ENCODE measurements at places on chromosomes 7 and 10. TPM values are rescaled to one million over a fixed set of nuclear protein-coding genes. Genes with fewer than 3 reads are reported as not detected.

GRCh38 chr10:73168465-73168803 lies 515 bp downstream of the FAM149B1 start:
- DNase-seq: no peak

DNA sequence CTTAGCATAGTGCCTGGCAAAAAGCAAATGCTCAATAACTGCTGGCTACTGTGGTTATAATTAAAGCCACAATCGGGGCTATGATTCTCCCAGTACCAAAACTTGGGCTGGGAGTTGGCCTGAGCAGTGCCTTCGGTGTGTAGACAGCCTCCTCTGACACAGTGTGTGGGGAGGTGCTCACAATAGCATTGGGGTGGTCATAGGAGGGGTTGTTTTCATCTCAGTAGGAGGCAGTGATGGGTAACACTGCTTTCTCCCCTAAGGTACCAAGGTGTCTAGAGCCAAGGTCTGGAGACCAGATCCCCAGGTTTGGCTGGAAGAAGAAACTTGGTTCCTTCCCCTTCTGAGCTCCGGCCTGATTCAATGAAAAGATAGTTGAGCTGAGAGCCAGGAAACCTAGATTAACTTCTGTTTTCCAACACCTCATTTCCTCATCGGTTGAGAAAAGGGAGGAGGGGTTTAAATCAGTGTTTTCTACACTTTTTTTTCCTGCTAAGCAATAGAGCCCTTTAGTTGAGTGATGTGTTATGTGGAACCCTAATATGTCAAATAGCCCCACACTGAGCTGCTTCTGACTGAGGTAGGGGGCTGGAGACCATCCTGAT lies 68.2 kb downstream of the LRMDA start:
- no peak for DNase-seq

- no peak for DNase-seq
These were observed 33.4 kb downstream of the XPNPEP1 start for GRCh38 chr10:109889867-109890266.

- no peak for DNase-seq
These were observed 41.8 kb upstream of the LRGUK start for GRCh38 chr7:134085311-134085710.

Gene MBL2
- not detected for total RNA-seq

GRCh38 chr7:80686576-80686975 lies 48.1 kb downstream of the CD36 start:
- no peak for DNase-seq

DNA sequence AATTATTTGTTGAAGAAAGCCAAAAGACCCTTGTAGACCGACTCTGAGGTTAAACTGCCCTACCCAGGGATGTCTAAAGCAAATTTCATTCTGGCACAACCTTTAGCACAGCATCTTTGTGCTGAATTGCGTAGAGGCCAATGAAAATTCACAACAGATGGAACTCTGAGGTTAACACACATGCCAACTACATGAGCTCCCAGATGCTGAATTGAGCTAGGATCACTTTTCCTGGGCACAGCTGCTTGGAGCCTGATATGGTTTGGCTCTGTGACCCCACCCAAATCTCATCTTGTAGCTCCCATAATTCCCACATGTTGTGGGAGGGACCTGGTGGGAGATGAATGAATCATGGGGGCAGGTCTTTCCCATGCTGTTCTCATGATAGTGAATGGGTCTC lies 158.0 kb upstream of the PTN start:
- DNase-seq: no peak

DNA sequence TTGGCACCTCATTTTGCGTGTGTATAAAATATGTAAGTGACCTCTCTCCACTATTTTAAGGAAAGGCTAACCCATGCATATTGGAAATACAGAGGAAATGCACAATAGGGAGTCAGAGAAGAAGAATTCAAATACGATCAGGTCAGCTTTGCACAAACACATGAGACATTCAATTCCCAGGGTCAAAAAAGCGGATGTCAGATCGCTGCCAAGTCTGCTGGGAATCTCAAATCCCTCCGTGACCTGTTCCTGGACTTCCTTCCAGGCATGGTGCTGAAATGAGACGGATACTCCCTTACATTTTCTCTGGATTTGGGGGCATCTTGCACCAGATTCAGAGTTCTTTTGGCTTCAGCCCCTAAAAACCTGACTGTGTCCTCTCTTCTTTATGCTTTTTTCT lies 91.9 kb upstream of the PRKCQ start:
- DNase-seq: no peak

DNA sequence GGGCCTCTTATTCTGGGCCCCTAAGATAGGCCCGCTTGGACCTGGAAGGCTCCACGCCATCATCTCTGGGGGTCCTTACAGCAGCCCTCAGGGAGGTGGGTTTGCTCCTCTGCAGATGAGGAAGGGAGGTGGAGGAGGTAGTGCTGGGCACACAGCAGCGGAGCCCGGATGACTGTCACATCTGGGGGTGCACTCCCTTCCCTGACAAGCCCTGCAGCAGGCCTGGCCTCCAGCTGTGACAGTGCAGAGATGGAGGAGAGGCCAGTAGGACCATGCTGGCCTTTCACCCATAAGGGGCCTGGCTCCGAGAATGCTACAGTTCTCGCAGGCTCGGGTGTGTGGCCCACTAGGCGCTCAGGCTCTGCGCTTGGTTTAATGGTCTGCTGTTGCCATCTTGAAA lies 9.2 kb downstream of the GDF2 start:
- DNase-seq: no peak

DNA sequence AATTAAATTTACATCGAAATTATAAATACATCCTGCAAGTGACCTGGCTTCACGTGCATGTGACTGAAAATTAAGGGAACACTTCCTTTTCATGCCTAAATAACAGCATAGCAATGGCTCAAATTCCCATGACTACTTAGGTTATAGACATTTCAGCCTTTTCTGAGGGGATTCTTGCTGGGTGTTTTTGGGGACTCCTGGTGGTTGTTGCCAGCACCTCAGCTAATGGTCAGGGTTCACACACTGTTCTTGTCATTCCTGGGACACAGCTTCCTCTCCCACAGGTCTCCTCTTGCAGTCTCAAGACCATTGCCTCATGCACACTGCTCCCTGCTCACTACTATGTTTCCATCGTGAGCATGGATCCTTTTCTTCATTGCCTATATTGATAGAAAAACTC lies 148.9 kb upstream of the GLI3 start:
- DNase-seq: no peak

DNA sequence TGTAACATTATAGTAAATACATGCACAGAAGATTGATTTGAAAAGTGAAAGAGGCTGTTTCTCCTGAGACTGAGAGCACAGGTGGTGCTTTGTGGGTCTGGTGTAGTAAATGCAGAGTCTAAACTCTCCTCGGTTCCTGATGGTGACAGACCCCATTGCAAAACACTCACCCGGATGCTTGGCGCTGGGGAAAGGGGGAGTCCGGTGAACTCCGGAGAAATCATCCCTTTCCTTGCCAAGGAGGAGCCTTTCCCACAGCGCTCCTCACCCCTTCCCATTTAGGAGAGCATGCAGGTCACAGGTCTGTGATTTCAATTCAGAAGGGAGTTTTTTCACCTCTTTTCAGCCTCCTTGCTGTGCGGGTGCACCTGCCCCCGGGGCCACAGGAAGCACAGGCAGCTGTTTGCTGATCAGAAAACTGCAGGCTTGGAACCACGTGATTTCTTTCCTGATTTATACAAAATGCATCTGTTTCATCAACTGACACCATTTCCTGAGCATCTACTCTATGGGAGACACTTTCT lies 75.6 kb upstream of the LYZL2 start:
- peak; percentile 68 for DNase-seq

Gene EPO
- 0.22 TPM for total RNA-seq

DNA sequence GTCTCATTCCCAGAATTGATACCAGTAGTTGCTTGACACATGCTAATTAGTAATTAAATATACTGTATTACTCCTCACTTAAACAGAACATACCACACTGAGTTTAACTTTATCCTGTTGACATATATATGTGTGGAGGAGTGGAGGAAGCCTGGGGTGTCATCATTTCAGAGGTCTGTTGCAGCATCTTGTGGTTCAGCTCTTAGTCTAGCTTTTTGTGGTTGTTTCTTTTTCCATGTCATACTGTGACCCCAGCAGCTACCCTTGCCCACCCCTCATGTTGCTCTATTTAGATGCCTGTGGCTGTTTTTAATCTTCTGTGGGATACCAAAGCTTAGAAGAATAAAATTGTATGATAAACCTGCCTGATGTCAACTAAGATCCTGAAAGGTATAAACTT lies 875.4 kb downstream of the LRMDA start:
- no peak for DNase-seq

DNA sequence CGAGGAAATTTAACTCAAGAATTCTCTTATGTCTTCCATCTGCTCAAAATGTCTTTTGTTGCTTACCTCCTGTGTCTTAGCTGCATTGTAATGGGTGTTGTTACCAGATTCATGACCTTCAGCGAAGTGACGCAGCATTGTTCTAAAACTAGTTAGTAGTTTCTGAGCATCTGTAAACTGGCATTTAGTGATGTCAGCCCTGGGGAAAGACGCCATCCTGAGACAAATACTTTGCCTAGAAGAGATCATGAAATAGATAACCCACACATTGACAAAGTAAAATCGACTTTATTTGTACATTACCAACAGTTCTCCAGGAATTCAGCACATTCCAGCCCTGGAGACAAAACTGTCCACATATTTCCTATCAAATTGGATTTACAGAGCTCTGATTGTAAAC lies 87.8 kb downstream of the GPAM start:
- no peak for DNase-seq

GRCh38 chr10:33600381-33600780 lies 265.9 kb upstream of the NRP1 start:
- no peak for DNase-seq

GRCh38 chr7:116097365-116098009 lies 66.9 kb upstream of the TFEC start:
- DNase-seq: no peak

DNA sequence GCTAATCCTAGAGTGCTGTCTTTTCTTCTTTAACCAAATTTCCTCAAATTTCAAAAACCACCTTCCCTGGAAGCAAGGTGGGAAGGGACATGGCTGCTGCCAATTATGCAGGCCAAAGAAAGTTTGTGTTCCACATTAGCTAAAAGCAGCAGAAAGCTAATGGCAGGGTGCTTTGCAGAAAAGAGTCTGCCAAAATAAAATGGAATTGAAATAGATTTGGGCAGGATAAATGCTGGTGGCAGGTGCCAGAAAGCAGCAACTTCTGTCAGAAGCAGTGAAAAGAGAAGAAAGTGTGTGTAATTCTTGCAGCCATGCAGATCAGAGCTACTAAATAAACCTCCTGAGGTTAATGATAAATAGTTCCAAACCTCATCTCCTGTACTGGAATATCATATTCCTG lies 275.5 kb downstream of the ABCA13 start:
- no peak for DNase-seq

- no peak for DNase-seq
These were observed 47.7 kb upstream of the ZNF92 start for GRCh38 chr7:65325793-65326432.

- DNase-seq: no peak
These were observed 57.1 kb downstream of the AOAH start for GRCh38 chr7:36667007-36667745.

GRCh38 chr10:9305018-9305655 lies 1250.6 kb downstream of the GATA3 start:
- no peak for DNase-seq

GRCh38 chr10:86411281-86411841 lies 44.8 kb upstream of the GRID1 start:
- DNase-seq: peak; percentile 52

DNA sequence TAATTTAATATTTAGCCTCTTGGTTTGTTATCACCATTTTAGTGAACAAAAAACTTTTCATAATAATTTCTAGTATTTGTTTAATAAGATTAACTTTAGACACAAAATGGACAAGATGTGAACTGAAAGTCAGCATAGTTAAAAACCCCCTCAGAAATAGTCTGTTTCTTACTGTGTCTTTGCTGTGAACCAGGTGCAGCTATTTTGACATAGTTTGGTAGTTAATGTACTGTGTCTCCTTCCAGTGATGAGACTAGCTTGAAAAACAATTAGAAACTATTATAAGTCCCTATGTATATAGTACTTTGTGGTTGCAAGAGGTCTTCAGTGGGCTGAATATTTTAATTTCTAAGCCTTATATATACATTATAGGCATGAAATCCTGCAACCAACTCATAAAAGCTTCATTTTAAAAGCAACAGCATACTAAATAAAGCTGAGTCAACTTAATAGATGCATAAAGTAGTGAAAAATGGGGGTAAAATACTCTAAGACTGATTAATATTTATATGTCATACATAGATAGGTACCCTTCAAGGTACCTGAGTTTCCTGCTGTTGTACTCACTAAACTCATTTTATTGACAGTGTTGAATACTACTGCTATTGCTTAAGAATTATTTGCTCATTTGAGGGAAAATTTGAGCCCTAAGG lies 19.2 kb downstream of the DMTF1 start:
- no peak for DNase-seq

DNA sequence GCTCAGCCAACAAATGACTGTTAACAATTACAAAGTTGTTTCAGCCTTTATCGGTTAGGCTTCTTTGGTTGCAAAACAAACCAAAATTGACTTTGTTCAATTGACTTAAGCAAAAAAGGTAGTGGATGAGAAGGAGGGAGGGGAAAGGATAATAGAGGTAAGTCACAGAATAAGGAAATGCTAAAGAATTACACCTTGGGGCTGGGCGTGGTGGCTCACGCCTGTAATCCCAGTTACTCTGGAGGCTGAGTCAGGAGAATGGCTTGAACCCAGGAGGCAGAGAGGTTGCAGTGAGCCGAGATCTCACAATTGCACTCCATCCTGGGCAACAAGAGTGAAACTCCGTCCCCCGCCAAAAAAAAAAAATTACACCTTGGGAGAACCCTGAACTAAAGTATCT lies 41.4 kb downstream of the AHCYL2 start:
- DNase-seq: no peak

GRCh38 chr10:119310806-119311205 lies 103.4 kb downstream of the GRK5 start:
- no peak for DNase-seq

Gene TMEM140
- 6.6 TPM for total RNA-seq

GRCh38 chr10:80199828-80200227 lies 5.5 kb downstream of the ANXA11 start:
- DNase-seq: no peak

DNA sequence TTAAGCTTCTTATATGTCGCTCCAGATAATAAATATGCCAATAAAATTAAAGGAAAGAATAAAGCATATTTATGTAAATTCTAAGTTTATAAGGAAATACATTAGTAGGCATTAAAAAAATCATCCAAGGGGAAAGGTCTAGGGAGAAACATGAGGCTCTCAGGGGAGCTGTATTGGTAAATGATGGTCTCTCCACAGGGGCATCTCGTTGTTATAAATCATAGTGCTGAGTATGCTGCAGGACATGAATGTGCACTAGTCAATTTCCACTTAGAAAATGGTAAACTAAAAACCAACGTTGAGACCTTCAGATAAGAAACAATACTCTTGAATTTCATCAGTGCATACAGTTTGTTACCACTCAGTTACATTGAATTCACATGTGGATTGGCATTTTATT lies 194.0 kb upstream of the AHR start:
- no peak for DNase-seq

Gene ASZ1
- not detected for total RNA-seq

Gene RPP38
- 21.3 TPM for total RNA-seq

Gene SYCE1
- total RNA-seq: 1.5 TPM

Measured in CD8-positive, alpha-beta memory T cell (primary cell).